ENCODE measurements at places on chromosomes 16 and 17.
A peak's percentile ranks its signal among the peaks of the same experiment; 100 is the strongest.

DNA sequence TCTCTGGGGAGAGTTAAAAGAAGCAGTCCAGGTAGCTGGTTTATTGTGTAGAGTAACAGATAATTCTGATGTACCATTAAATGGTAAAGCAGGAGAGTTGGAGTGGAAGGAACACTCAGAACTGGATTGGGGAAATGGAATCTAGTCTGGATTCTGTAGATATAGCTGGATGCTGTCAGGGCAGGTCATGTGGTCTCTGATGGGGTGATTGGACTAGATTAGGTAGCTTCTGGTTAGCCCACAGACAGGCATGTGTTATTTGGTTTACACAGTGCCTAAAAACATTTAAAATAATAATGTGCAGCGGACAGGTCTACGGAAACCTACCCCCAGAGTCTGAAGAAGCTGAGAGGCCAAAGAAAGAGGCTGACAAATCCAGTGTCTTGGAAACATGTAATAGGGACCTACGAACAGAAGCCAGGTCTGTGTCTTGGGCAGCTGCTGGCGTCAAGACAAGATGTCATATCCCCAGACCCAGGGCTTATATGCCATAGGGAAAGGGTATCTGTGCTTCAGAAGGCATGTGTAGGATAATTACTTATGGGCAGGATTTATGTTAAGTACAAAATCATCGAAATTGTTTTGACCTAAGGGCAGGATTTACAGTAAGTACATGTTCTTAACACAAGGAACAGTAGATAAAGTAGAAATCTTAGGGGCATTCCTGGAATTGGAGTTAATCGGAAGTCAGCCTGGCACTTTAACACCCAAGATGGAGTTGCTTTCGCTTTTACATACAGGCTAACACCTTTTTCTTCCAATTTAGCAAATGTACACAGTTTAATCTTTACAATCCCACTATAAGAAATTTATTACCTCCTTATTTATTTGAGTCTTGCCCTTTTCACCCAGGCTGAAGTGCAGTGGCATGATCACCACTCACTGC, 12.4 kb downstream of the LUC7L3 start:
- DNase-seq: peak; percentile 64

GRCh38 chr16:65769055-65769465, 597.4 kb upstream of the CDH5 start:
- DNase-seq: peak; percentile 80

- DNase-seq: no peak
These were observed 183.7 kb downstream of the FOXL1 start for GRCh38 chr16:86762095-86762494.

GRCh38 chr16:17177959-17178905, 292.5 kb downstream of the XYLT1 start:
- peak; percentile 23 for DNase-seq

DNA sequence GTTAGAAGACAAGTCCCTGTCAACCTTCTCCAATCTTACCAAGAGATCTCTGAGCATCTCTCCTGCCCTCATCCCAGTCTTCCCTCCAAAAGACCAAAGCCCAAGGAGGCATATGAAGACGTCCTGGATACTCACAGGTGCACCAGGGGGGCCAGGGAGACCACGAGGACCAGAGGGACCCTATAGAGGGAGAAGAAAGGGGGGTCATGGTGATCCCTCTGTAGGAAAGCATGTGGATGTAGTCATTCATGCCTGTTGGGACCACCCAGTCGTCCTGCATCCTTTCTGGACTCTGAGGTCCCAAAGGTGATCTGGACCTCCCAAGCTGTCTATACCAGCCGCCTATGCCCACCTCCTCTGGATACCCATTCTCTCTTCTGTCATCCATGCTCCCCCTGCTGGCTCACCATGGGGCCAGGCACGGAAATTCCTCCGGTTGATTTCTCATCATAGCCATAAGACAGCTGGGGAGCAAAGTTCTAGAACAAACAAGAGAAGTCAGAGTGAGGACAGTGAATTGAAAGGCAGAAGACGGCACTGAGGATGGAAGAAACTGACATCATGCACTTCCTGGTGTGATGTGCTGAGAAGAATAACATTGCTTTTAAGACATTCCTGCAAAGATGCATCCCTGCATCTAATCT, 3.3 kb downstream of the COL1A1 start:
- DNase-seq: peak; percentile 81

All from hematopoietic multipotent progenitor cell treated with erythropoietin and hydrocortisone succinate and interleukin-3 and kit ligand, for 6 days (in vitro differentiated cells).